ENCODE measurements at places on chromosomes 1 and 21.

DNA sequence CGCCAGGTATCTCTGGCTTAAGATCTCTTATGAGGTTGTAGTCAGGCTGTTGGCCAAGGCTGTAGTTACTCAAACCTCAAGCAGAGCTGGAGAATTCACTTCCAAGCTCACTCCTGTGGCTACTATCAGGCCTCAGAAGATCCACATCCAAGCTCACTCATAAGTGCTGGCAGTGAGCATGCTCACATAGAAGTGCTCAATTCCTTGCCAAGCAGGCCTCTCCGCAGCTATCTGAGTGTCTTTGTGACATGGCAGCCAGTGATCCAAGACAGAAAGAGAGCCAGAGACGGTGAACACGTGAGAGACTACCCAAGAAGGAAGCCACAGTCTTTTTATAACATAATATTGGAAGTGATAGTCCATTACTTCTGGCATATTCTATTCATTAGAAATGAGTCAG lies 278.2 kb downstream of the PAPPA2 start:
- H3K27me3 ChIP-seq = no peaks in the 10 kb centered on the region
- no peaks in the 10 kb centered on the region for H3K36me3 ChIP-seq
- no peak overlapping the region for H3K27ac ChIP-seq
- no peaks in the 10 kb centered on the region for H3K4me1 ChIP-seq
- no peak for DNase-seq

DNA sequence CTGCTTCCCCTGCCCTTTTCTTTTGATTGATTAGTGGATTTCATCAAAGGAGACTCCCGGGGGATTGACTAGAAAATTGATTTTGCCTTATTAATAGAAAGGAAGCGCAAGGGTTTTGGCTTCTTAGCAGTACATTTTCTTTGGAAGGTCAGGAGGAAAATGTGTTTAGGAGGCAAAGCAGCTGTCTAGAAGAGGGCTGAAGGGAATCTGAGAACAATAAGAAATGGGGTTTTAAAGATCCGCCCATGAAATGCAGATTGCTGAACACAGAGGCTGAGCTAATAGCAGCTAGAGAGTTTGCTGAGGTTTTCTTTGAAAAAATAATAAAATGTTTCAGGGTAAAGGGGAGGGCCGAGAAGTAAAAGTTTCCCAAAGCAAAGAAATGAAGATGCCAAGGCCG lies 4.9 kb downstream of the SERTAD4 start:
- peak overlapping the region; percentile 41 for H3K4me3 ChIP-seq
- no peak for DNase-seq
- peaks cover 9% of the 10 kb centered on the region for H3K27me3 ChIP-seq
- H3K4me1 ChIP-seq = peaks cover 61% of the 10 kb centered on the region
- peaks cover 5% of the 10 kb centered on the region for H3K36me3 ChIP-seq

DNA sequence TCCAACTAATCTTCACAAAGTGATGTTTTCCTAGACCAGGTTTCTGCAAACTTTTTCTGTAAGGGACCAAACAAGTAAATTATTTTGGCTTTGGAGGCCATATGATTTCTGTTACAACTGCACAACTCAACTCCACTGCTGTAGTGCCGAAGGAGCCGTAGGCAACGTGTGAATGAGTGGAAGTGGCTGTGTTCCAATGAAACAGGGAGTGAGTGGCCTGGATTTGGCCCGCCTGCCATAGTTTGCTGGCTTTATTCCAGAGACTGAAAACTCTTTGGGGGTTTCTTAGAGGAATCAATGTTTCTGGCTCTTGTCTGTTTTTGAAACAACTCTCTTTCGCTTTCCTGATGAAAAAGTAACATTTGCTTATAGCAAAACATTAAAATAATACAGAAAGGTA lies 12.6 kb upstream of the ACTL8 start:
- peaks cover 35% of the 10 kb centered on the region for H3K27me3 ChIP-seq
- no peak for DNase-seq
- H3K27ac ChIP-seq = peak overlapping the region; percentile 64
- H3K4me1 ChIP-seq = peaks cover 17% of the 10 kb centered on the region

GRCh38 chr1:30878559-30878958 lies 30.0 kb downstream of the SDC3 start:
- no peak overlapping the region for H3K4me3 ChIP-seq
- no peaks in the 10 kb centered on the region for H3K27me3 ChIP-seq
- no peak for DNase-seq
- peaks cover 32% of the 10 kb centered on the region for H3K4me1 ChIP-seq
- no peak overlapping the region for H3K27ac ChIP-seq

DNA sequence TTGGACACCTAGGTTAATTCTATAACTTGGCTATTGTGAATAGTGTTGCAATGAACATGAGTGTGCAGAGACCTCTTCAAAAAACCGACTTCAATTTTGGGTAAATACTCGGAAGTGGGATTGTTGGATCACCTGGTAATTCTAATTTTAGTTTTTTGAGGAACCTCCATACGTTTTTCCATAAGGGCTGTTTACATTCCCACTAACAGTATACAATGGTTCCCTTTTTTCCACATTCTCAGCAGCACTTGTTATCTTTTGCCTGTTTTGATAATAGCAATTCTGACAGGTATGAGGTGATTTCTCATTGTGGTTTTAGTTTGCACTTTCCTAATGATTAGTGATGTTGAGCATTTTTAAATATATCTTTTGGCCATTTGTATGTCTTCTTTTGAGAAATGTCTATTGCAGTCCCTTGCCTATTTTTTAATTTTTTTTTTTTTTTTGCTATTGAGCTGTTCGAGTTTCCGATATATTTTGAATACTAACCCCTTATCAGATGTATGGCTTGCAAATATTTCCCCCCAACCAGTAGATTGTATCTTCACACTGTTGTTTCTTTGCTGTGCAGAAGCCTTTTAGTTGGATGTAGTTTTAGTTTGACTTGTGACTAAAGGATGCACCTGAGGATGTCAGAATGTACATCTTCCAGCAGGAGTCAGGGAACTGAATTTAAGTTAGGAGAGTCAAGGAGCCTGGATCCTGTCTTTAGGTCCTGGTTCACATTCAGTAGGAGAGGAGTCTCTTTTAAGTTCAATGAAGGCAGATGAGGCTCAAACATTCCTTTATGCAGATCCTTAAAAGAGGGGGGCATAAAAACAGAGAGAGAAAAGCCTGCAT lies 120.0 kb downstream of the S1PR1 start:
- H3K4me1 ChIP-seq = peaks cover 2% of the 10 kb centered on the region
- H3K27me3 ChIP-seq = no peaks in the 10 kb centered on the region
- no peak overlapping the region for H3K27ac ChIP-seq
- no peak overlapping the region for H3K4me3 ChIP-seq
- H3K36me3 ChIP-seq = no peaks in the 10 kb centered on the region
- DNase-seq = no peak

DNA sequence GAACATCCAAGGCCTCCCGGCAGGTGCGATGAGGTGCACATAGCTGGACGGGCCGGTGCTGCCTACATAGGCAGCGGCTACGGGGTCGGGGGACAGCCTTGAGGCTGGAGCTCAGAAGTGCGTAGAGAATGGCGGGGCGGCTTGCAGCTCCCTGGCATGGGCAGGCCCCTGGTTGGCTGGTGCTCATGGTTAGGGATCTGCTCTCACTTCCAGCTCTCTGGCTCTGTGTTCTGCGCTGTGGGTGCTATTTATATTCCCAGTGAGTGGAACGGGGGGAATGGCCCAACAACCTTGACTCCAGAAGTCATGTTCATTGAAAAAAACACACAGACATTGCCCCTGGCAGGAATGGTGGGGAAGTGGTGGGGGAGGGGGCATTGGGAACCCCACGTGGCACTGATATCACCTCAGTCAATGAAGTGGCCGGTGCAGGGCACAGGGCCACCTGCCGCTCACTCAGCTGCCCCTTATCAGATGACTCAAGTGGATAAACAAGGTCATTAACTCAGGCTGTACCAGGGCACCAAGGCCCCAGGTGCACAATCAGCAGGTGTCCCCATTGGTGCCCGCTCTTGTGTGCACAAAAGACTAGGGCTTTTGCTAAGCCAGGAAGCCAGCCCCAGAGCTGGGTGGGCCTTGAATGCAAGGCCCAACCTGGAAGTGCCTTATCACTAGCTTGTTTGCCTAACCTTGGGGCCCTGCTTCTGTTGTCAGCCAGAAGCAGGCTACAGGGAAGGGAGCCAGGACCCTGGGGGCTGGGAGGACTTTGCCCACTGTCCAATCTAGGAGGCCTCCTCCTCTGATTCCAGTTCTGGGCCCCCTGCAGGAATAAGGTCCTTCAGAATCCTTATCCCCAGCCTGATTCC lies at the start of gene NR0B2:
TSS of gene NR0B2 (minus strand) at position 222 of the 866 bp plus-strand sequence. CDS start at position 187, 35 bp downstream.
- no peak within 1 kb of the TSS for H3K27ac ChIP-seq
- DNase-seq = no peak
- H3K4me1 ChIP-seq = no peaks in the 10 kb centered on the region

DNA sequence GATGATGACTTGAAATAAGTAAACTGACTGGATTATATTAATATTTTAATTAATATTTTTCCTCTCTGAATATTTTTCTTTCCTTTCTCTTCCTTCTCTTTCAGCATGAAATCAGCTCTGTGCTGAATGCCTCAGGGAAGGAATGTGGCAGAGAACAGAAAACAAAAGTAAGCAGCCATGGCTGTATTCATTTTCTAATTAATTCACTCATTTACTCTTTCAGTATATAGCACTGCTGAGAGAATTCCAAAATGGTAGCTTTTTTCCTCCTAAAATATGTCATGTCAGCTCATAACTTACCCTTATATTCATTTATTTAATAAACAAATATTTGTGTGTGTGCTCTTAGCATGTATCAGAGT lies 522.5 kb downstream of the PTPRC start:
- no peak overlapping the region for H3K4me3 ChIP-seq
- no peaks in the 10 kb centered on the region for H3K36me3 ChIP-seq
- H3K4me1 ChIP-seq = peaks cover 3% of the 10 kb centered on the region

GRCh38 chr1:180415985-180416633 lies 86.3 kb downstream of the ACBD6 start:
- H3K27ac ChIP-seq = no peak overlapping the region
- no peak overlapping the region for H3K4me3 ChIP-seq
- no peaks in the 10 kb centered on the region for H3K4me1 ChIP-seq
- no peaks in the 10 kb centered on the region for H3K27me3 ChIP-seq

DNA sequence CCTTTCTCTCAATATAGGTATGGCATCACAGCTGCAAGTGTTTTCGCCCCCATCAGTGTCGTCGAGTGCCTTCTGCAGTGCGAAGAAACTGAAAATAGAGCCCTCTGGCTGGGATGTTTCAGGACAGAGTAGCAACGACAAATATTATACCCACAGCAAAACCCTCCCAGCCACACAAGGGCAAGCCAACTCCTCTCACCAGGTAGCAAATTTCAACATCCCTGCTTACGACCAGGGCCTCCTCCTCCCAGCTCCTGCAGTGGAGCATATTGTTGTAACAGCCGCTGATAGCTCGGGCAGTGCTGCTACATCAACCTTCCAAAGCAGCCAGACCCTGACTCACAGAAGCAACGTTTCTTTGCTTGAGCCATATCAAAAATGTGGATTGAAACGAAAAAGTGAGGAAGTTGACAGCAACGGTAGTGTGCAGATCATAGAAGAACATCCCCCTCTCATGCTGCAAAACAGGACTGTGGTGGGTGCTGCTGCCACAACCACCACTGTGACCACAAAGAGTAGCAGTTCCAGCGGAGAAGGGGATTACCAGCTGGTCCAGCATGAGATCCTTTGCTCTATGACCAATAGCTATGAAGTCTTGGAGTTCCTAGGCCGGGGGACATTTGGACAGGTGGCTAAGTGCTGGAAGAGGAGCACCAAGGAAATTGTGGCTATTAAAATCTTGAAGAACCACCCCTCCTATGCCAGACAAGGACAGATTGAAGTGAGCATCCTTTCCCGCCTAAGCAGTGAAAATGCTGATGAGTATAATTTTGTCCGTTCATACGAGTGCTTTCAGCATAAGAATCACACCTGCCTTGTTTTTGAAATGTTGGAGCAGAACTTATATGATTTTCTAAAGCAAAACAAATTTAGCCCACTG lies 11.5 kb downstream of the HIPK1 start:
- no peak overlapping the region for H3K4me3 ChIP-seq
- H3K4me1 ChIP-seq = peaks cover 10% of the 10 kb centered on the region
- H3K36me3 ChIP-seq = peaks cover 28% of the 10 kb centered on the region
- H3K27ac ChIP-seq = peak overlapping the region; percentile 69

- no peaks in the 10 kb centered on the region for H3K36me3 ChIP-seq
- H3K4me1 ChIP-seq = peaks cover 15% of the 10 kb centered on the region
- no peaks in the 10 kb centered on the region for H3K27me3 ChIP-seq
These were observed 43.9 kb upstream of the LYST start for GRCh38 chr1:235910357-235911299.

DNA sequence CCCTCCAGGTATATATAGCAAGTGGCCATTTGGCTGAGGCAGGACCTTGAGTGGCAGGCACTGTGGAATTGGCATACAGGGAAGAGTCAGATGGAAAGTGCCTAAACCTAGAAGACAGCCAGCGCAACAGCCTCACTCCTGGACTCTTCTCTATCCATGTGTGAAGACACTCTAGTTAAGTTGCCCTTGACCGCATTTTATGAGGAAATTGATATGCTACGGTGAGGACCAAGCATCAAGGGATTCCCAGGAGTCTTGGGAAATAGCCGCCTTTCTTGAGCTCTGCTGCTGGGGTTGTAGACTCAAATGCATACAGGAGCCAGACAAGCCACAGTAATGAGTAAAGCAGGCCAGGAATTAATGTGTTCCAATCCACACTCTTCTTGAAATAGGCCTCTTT lies 145.9 kb upstream of the KAZN start:
- peaks cover 59% of the 10 kb centered on the region for H3K27me3 ChIP-seq
- DNase-seq = no peak
- H3K4me1 ChIP-seq = no peaks in the 10 kb centered on the region
- no peak overlapping the region for H3K27ac ChIP-seq
- no peaks in the 10 kb centered on the region for H3K36me3 ChIP-seq

DNA sequence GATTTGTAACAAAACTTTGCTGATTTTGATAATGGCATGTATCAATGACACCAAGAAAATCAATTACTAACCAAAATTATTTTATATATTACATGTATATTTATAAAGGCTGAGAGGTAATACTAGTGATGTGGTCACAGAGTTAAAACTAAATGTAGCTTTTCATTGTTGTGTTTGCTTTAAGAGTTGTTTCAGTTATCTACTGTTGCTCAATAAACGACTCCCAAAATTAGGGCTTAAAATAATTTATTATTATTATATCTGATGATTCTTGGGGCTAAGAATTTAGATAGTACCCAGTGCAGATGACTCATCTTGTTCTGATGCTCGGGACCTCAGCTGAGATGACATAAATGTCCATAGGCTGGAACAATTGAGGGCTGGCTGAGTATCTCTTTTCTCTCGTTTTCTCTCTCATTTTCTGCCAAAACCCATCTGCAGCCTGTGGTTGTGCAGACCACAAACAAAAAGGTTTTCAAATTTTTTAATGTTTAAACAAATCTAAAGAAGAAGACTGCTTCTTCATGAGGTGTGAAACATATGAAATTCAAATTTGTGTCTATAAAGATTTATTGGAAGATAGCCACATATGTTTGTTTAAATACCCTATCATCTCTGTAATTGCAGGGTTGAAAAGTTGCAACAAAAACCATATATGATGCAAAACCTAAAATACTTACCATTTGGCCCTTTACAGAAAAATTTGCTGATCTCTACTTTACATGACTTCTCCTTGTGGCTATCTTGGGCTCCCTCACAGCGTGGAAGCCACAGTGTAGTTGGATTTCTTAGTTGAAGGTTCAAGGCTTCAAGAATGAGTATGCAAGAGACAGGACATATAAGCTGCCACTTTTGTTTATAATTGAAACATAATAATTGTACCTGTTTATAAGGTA lies 14.8 kb upstream of the PTPRC start:
- no peak overlapping the region for H3K27ac ChIP-seq
- no peaks in the 10 kb centered on the region for H3K36me3 ChIP-seq
- no peak for DNase-seq
- no peaks in the 10 kb centered on the region for H3K4me1 ChIP-seq
- no peak overlapping the region for H3K4me3 ChIP-seq

All from mesothelial cell of epicardium (in vitro differentiated cells).